ENCODE measurements at places on chromosomes 7 and 10.

DNA sequence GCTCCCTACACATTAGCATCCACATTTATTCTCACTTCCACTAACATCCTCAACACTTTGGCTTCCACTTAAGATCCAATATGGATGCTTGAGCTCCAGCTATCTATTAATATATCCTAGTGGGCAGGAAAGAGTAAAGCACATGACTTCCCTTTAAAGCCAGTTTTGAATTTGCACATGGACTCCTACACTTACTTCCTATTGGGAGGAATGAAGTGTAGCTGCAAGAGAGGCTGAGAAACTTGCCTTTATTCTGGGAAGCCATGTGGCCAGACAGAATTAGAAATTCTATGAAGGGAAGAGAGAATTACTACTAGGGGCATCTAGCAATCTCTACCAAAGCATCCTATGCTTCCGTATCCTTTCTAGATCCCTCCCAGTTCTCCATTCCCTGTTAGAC, 3.0 kb upstream of the TSPAN14 start:
- no peak for DNase-seq

- DNase-seq: no peak
Measured at GRCh38 chr7:112748381-112748780, 41.8 kb downstream of the TMEM168 start.

DNA sequence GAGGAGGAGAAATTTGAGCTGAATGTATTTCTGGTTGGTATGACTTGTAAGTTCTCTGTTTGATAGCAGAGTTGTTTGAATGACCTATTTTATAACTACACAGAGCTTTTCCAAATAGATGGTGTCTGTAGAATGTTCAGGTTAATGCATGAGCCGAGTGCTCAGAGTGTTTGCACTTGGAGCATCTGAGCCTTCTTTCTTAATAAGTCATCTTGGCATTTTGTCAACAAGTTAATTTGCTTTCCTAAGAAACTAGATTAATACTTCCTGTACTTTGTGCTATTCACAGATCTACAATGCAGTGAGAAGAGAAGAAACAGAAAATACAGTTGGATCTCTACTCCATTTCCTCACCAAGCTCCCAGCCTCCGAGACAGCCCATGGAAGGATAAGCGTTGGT, 138.2 kb downstream of the PLCE1 start:
- DNase-seq: no peak

GRCh38 chr7:135177028-135177696, 6.7 kb upstream of the CYREN start:
- no peak for DNase-seq

- DNase-seq: no peak
Measured at GRCh38 chr10:69562731-69563254, 10.4 kb downstream of the NEUROG3 start.

GRCh38 chr10:74365109-74365508, 214.1 kb downstream of the ADK start:
- no peak for DNase-seq

GRCh38 chr10:102775935-102776669, 32.4 kb downstream of the WBP1L start:
- DNase-seq: no peak

- DNase-seq: no peak
Measured at GRCh38 chr7:18958627-18959026, 158.8 kb downstream of the TWIST1 start.

GRCh38 chr10:23258516-23258915, 66.4 kb downstream of the PTF1A start:
- DNase-seq: no peak

- no peak for DNase-seq
Measured at GRCh38 chr10:61029411-61029810, 85.4 kb upstream of the RHOBTB1 start.

GRCh38 chr7:42627101-42627500, 284.8 kb downstream of the C7orf25 start:
- no peak for DNase-seq

DNA sequence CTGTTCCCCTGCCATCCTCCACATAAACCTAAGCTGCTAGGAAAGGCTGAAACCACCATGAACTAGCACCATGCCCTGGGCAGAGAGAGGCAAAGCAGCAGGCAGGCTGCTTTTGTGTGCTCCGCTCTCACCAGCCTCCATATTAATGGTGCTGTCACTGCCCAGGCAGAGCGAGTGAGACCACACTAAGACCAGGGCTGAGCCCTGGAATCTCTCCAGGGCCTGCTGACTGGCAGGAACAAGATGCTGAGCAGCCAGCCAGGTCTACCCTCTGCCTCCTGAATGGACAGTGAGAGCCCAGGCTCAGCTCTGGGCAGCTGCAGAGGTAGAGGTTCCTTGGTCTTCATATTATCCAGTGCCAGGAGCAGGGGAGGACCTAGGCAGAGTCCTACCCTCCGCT, 1.6 kb upstream of the CRHR2 start:
- no peak for DNase-seq

- DNase-seq: no peak
Measured at GRCh38 chr7:32167256-32167655, 97.0 kb upstream of the PDE1C start.

- DNase-seq: no peak
Measured at GRCh38 chr10:102147561-102147960, 4.6 kb upstream of the NOLC1 start.

GRCh38 chr10:75406462-75407223, 5.1 kb upstream of the ZNF503 start:
- no peak for DNase-seq

- no peak for DNase-seq
Measured at GRCh38 chr7:155450558-155450969, 7.4 kb upstream of the EN2 start.

GRCh38 chr10:47183704-47184041, 116.3 kb upstream of the GDF10 start:
- DNase-seq: no peak

DNA sequence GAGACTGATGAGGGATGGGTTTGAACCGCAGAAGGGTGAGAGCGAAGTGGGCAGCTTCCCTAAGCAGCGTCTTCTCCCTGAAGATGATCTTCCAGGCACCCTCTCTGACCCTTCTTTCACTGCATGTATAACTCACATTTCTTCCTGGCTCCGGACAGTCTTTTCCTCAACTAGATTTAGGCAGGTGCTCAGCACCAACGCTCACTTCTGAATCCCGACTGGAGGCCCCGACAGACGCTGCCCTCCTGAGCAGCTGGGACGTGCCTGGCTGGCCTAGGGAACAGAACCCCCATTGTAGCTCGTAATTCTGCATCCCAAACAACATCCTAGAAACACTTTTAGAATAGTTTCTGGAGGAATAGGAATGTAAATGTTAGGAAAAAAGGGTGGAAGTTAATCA, 206.6 kb downstream of the DIP2C start:
- DNase-seq: no peak

GRCh38 chr7:157043745-157044144, 33.3 kb upstream of the MNX1 start:
- DNase-seq: no peak

- peak; percentile 10 for DNase-seq
Measured at GRCh38 chr7:19116121-19117090, 1.0 kb downstream of the TWIST1 start.

DNA sequence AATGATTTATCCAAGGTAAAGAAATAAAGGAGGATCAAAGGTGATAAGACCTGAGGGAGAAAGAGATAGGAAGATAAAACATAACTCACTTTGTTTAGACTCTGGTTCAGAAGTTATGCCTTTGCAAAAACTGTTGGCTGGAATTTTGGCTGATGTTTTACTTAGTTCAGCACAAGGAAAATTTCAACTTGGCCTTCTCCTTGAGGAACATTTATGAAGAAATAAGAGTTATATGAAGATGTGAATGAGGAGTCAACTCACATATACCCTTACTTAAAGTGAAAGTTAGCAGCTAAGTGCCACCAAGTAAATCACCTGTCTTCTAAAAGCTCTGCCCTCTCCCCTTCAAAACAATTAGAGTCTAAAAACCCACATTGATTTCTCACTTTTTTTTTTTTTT, 39.7 kb upstream of the COL1A2 start:
- DNase-seq: no peak

DNA sequence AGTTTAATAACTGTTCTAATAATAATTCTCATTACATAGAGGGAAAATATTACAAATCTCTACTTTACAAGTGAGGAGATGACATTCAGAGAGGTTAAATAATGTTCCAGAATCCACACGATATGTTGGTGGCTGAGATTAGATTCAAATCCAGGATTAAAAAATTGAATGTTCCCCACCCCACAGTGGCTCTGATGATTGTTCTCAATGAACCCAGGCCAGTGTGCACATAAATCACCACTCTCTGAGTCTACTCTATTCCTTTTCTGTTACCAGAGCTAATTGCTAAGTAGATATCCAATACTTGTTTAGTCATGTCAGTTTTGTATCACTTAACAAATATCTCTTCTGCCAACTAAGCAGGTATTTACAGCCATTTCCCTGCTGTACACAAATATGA, 281.0 kb downstream of the ABCA13 start:
- DNase-seq: no peak

DNA sequence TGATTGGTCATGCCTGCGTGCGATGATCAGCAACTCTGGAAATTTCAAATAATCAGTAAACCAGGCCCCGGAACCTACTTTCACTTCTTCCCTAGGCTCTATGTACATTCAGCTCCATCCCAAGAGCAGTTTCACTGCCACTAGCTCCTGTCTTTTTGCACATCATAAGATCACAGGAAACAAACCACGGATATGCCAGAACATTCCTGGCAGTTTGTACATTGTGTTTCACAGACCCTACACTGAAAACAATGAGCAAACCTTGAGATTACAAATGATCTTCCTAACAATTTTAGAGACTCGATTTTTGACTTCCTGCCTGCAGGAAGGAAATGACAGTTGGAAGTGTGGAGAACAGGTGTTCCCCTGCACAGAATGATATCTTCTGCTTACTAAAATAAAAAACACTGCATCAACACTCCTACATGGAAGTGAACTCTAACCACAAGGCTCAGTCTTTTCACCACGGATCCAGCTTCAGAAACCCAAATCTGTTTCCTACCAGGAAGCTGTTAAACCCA, 7.6 kb upstream of the TMEM236 start:
- DNase-seq: no peak

GRCh38 chr7:18308938-18309337, 186.6 kb upstream of the HDAC9 start:
- no peak for DNase-seq

GRCh38 chr10:119371704-119372663, 164.6 kb downstream of the GRK5 start:
- no peak for DNase-seq

GRCh38 chr10:27448921-27449320, 55.2 kb upstream of the RAB18 start:
- no peak for DNase-seq

DNA sequence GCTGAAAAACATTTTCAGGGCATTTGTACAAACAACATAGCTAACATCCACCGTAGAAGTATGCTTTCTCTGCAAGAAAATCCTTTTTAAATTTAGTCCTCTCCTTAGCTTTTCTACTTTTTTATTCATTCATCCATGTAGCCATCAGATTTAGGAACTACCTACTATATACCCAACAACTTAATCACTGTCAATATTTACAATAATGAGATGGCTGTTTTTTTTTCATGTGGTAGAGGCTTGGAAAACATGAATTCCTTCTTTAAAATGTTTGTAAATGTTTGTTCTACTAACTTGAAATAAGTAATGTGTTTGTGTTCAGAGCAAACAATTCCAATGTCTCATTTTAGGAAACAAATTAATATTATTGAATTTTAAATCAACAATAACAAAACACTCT, 78.2 kb upstream of the CAV2 start:
- DNase-seq: no peak

DNA sequence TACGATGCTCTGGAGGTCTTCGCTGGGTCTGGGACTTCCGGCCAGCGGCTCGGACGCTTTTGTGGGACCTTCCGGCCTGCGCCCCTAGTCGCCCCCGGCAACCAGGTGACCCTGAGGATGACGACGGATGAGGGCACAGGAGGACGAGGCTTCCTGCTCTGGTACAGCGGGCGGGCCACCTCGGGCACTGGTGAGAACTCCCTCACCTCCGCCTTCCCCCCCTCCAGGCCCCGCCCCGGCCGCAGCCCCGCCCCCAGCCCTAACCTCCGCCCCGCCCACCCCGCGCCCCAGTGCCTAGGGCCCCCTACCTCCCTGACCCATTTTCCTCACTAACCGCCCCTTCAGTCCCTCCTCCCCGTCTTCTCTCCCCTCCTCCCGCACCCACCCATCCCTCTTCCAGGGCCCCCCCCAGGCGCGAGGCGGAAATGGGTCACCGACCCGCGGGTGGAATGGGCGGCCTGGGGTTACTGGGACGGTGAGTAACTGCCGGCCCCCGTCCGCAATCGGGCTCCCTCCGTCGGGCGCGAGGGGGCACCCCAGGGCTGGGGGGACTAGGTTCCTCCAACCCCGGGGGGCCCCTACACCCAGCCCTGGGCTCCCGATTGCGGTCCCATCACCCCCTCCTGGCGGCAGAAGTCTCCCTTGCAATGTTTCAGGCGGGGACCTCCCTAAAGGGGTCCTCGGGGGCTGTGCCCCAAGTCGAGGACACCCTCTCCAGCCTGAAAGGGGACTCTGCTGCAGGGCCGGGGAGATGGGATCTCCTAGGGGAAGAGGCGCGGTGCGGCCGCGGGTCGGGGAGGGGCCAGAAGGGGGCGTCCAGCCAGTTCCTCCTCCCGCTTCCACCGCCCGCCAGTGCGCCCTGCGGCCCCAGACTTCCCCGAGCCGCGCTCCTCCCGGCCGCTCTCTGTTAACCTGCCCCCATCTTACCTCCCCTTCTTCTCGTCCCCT, 2.1 kb downstream of the PCOLCE start:
- peak; percentile 58 for DNase-seq
